ENCODE measurements at places on chromosomes 13 and 19.

DNA sequence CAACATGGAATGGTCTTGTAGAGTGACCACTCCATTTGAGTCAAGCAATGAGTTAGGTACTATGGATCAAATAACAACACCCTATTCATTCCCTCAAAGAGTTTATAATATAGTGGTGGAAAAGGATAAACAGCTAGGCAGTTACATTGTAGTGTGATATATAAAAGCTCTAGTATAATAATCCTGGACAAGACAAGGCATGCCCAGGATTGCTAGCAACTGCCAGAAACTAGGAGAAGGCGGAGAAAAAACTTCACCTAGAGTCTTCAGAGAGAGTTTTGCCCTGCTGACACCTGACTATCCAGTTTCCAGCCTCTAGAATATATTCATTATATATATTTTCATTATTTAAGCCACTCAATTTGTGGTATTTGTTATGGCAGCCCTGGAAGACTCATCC lies 530.6 kb downstream of the KLF12 start:
- no peak for DNase-seq

DNA sequence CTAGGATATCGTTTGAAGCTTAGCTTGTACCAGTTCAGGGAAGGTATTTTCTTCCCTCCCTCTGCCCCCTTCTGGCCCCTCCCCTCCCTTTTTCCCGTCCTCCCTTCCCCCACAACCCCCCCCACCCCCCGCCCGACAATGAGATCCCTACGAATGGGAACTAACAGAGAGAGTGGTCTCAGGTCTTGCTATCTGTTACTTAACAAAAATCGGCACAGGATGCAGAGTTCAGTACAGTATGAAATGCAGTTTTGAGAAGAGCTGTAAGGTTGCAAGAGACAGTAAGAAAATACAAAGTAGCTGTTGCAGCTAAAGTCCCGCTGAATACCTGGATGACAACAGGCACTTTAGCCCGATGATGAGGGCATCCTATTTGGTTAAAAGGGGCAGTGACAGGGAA lies 3.1 kb upstream of the DACH1 start:
- DNase-seq, result no peak

DNA sequence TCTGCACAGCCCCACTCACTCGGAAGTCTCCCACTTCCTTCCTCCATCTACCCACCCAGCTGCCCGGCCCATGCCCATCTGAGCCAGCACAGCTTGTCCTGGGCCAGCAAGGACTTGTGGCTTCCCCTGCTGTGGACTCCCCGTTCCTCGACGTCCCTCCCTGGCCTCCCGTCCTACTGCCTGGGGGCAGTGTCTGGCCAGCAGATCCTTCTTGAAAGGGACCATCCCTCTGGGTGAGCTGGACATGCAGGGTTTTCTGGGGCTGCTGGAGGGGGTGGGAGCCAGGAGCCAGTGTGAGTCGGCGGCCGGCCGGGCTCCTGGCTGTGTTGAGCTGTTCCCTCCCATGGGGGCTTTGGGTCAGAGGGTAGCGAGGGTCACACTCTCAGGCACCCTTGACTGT lies 26.7 kb downstream of the CRTC1 start:
- no peak for DNase-seq

DNA sequence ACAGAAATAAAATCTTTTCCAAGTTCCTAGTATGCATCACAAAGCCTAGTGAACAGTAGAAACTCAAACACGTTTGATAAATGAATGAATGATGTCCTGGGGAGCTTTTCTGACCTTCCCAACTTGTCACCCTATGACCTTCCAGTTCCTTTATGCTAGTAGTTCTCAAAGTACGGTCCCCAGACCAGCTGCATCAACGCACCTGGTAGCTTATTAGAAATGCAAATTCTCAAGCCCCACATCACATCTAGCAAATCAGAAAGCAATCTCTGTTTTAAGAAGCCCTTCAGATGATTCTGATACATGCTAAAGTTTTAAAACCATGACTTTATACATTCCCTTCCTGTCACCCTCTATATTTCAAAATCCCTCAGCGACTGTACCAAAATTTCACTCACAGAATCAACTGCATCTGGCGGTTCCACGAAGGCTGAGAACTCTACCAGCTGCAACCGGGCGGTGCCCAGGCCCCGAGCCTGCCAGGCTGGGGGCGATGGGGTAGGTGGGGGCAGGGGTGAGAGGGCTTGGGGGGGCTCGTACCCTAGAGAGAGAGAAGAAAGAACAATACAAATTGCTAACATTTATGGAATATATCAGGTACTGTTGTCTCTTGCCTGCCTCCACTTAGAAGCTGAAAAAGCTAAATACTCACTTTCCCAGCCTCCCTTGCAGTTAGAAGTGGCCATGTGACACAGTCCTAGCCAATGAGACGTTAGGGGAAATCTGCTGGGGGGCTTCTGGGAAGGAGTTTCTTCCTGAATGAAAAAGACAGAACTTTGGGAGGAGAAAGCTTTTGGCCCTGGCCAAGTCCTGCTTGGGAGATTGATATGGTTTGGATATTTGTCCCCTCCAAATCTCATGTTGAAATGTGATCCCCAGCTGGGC lies 13.3 kb downstream of the CD37 start:
- DNase-seq, result no peak

DNA sequence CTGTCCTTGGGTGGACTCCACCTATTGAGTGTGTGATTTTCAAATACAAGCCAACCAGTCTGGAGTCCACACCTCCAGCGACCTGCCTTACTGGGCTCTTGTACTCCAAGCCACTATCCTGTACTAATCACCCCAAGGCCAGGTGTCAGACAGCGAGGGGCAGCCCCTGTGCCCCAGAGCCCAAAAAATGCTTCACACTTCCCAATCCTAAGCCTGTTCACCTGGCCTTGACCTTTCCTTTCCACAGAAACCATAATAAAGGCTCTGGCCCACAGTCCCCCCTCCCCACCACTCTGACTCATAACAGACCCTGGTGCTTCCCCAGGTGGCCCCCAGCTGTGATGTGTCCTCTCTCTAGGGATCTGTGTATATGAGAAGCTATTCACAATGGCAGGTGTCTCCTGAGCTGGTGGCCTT lies 3.9 kb downstream of the CD209 start:
- DNase-seq, result no peak

All from pons (tissue), 1 donor.